ENCODE measurements at places on chromosomes 5 and 9.

- DNase-seq: no peak
Observed at GRCh38 chr5:128493657-128494329, 44.3 kb downstream of the FBN2 start.

DNA sequence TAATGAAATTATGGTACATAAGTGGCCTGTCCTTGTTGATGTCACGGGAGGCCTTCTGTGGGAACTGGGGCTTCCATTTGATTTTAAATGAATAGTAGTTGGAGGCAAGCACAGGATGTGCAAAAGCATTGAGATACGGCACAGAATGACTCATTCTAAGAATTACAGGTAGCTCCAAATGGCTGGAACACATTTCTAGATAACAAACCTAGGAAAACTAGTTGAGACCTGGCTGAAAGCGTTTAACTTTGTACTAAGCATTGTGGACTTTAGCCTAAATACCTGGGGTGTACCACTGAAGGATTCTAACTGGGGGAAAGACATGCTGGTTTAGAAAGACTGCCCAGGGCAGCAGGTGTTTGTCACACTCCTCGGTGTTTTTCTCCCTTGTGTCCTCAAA, 9.4 kb downstream of the SKP2 start:
- no peak for DNase-seq

GRCh38 chr9:127008076-127008475, 93.5 kb downstream of the RALGPS1 start:
- DNase-seq: no peak

- no peak for DNase-seq
Observed at GRCh38 chr5:124162767-124163532, 583.5 kb downstream of the ZNF608 start.

GRCh38 chr9:89376741-89377351, 58.5 kb downstream of the SECISBP2 start:
- DNase-seq: no peak

- no peak for DNase-seq
Observed at GRCh38 chr9:32942755-32943460, 58.5 kb downstream of the APTX start.

DNA sequence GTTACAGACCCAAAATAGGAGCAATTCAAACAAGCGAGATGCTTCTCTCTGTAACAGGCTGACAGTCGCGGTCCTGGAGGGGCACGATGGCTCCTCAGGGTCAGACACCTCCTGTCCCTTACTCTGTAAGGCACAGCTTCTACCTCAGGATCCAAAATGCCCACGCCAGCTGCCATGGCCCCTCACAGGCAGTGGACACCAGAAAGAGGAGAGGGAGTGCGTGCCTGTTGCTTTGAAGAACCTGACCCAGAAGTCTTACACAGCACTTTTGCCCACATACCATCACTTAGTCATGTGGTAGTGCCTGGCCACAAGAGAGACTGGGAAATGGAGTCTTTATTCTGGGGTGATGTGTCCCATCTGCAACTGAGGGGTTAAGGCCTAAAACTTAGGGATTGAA, 11.6 kb upstream of the ABL1 start:
- no peak for DNase-seq

- no peak for DNase-seq
Observed at GRCh38 chr5:71752441-71753190, 33.5 kb downstream of the CARTPT start.

- DNase-seq: no peak
Observed at GRCh38 chr5:52674815-52675545, 112.7 kb upstream of the ITGA1 start.

DNA sequence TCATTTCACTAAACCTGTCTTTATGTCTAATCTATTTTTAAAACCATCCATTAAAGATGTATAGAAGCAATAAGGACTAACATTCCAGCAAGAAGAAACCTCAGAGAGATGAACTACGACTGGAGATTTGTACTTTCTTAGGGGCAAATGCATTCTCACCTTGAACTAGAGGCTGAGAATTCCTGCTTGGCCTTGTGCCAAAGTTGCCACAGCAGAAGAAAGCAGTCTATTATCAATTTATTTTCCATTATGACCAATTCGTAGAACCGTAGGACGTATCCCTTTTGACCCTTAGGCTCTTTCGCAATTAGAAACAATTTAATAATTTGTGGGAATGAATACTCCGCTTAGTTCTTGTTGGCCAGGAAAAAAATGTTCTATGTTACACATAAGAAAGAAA, 1647.4 kb upstream of the CDH9 start:
- no peak for DNase-seq

- no peak for DNase-seq
Observed at GRCh38 chr5:157431544-157432200, 28.3 kb upstream of the NIPAL4 start.

GRCh38 chr5:83740741-83741140, 20.1 kb upstream of the HAPLN1 start:
- no peak for DNase-seq

DNA sequence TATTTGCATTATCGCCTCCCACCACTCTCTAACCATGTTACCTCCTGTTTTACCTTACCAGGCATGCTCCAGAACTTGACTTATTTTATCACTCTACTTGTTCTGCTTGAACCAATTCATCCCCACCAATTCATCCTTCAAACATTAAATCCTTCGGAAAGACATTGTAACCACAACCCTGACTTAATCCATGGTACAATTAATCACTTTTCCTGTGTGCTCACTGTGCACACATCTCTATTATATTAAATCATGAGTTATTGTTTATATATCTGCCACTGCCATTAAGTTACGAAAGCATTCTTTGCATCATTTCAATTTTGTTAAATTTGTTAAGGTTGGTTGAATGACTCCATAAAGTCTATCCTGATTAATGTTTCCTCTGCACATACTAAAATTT, 7.4 kb upstream of the C5orf46 start:
- DNase-seq: no peak

DNA sequence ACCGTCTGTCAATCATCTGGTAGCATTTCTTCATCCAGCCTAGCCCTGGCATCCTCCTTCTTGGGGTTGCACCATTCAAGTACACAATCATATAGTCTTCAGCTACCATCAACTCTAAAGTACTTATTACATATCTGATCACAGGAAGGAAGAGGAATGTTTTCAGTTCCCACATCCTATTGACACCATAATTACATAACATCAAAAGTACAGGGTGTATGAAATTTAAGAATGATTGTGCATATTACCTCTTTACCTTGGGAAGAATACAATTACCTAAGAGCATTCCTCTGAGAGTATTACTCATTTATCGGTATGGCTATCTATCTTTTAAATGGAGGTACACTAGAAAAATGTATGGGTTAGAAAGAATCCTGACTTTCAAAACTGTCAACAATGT, 126.8 kb upstream of the PCA3 start:
- DNase-seq: no peak

GRCh38 chr9:110821064-110821463, 152.5 kb downstream of the MUSK start:
- no peak for DNase-seq

- DNase-seq: no peak
Observed at GRCh38 chr5:1292139-1292538, 2.7 kb downstream of the TERT start.

DNA sequence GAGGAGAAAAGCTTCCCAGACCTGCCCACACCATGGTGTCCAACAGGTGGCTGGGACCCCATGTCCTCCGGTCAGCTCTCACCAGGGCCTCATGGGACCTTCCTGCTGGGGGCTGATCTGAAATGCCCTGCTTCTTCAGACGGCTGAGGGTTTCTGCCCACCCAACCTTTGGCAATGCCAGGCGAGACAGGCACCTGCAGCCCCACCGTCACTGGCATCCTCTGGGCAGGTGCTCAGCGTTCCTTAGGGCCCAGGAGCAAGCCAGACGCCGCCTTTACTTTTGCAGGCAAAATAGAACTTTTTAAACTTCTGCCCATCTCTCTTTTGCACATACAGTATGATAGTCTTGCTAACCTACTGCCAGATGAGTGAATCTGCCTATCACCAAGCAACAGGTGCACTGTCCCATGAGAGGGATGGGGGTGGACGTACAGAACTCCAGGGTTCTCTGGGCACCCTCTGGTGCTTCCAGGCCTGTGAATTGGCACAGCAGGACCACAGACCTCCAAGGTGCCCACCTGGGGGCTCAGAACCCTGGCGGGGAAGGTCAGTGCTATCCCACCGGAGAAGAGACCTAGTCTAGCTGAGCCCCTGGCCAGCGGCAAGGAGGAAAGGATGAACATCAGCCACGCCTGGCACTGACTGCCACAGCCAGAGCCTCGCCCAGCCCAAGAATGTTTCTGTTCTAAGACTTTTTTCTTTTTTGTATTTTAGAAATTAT, 7.5 kb downstream of the OBP2B start:
- DNase-seq: no peak

DNA sequence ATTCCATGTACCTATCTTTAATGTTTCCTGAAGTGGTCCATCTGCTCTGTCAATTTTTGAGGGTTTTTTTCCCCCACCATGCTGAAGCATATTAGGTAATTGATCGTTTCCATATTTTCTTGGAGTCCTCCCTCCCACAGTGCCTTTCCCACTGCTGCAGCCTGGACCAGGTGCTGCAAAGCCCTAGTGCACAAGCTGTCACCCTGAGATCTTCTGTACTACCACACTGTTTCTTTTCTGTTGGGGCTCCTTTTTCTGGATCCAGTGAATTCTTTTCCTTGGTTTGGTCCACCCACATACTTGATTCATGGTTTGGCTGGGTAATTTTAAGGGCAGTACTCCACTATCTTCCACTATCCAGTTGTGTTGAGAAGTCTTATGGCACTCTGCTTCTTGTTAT, 30.9 kb upstream of the FAM169A start:
- no peak for DNase-seq

- DNase-seq: no peak
Observed at GRCh38 chr5:154697371-154697770, 57.8 kb upstream of the LARP1 start.

- DNase-seq: no peak
Observed at GRCh38 chr5:176719113-176719739, 71.9 kb downstream of the TSPAN17 start.

DNA sequence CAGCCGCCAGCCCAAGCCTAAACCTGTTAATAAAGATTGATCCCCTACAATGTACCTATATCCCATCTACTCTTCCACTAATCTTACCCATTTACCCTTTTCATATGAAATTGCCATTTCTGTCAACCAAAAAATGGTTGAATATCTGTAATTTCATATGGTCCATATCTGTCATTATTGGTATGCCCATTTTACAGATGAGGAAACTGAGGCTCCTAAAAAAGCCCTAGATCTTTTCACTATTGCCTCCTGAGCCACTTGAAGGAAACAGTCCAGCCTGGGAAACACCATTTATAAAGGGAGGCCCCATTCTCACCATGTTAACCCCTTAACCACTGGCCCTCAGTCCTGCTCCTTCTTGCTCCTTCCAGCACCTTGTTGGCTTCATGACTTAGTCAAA, 41.2 kb upstream of the SNAPC3 start:
- no peak for DNase-seq

GRCh38 chr5:96014395-96014794, 52.7 kb upstream of the ELL2 start:
- DNase-seq: no peak

GRCh38 chr9:125545845-125546244, 161.2 kb downstream of the MAPKAP1 start:
- DNase-seq: no peak

- DNase-seq: no peak
Observed at GRCh38 chr5:10627160-10627701, 63.4 kb downstream of the ANKRD33B start.

Measured in activated CD8-positive, alpha-beta memory T cell treated with anti-CD3 and anti-CD28 coated beads, Interleukin-2, amount 50 U/mL, for 4 hours (primary cell).